ENCODE measurements at places on chromosomes 6 and 20.
A peak's percentile ranks its signal among the peaks of the same experiment; 100 is the strongest.

DNA sequence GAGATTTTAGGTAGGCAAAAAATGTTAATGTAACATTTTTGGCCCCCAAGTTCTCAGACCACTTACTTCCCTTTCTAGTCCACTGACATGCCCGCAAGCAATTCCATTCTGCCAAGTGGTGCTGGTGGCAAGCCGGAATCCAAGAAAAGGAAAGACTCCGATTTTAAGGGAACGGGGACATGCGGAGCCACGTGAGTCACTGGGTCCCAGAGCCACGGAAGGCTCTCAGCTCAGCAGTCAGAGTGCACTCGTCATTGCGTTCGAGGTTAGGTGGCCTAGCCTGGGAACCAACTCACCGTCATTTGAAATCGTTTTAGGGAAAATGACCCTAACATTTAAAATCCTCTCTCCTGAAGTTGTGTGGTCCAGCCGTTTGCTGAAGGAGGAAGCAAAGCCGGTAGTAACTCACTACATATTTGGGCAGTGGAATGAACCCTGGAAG is 711 bp upstream of the SIRT5 start:
- DNase-seq: no peak

DNA sequence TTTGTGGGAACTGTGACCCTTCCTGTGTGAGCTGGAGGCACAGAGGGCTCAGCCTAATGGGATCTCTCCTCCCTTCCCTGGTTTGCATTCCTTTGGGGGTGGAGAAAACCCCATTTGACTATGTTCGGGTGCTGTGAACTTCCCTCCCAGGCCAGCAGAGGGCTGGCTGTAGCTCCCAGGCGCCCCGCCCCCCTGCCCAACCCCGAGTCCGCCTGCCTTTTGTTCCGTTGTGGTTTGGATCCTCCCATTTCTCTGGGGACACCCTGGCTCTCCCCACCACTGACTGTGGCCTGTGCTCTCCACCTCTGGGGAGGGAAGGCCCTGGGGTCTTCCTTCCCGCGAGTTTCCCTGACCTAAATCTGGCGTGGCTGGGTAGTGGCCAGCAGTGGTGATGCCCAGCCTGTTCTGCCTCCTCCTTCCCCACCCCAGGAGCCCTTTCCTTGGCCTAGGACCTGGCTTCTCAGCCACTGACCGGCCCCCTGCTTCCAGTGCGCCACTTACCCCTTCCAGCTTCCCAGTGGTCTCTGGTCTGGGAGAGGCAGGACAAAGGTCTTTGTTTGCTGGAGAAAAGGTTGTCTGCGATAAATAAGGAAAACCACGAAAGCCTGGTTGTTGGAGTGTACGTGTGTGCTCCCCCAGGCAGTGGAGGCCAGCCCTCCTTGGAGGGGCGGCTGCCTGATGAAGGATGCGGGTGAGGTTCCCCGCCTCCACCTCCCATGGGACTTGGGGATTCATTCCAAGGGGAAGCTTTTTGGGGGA is 4.9 kb downstream of the VEGFA start:
- DNase-seq: peak; percentile 20

DNA sequence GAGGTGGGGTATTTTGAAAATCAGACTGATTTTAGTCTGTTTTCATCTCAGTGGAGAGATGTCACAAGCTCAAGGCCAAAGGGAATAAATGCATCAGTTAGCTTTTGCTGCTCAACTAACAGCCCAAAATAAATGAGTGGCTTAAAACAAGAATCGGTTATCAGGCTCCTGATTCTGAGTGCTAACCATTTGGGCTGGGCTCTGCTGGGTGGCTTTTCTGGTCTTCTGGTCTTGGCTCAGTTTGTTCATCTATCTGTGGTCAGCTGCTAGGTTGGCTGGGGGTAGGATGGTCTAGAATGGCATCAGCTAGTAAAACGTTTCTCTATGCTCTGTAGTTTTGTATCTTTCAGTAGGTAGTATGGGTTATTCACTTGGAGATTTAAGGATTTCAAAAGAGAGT is 357.5 kb upstream of the JAG1 start:
- DNase-seq: no peak

DNA sequence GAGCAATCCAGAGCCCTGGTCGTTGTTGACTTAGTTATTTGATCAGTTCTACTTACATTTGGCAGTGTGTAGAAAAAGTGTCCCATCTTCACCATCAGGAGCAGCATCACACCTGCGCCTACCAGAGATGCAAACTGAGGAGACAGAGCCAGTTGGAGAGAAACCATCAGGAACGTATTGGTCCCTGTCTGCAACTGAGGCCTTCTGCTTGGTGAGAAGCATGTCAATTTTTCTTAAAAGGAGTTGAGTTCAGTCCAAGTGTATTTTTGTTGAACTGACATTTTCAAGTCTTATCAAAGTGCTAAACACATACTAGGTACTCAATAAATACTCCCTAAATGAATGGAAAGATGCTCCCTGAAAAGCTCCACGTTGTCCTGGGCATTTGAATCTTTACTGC is 47.9 kb upstream of the SRPK1 start:
- DNase-seq: no peak

GRCh38 chr6:56988145-56988544 is 33.2 kb downstream of the BEND6 start:
- DNase-seq: no peak

- no peak for DNase-seq
These were observed 15.8 kb downstream of the NCOA5 start for GRCh38 chr20:46074006-46074405.

- DNase-seq: no peak
These were observed 41.2 kb upstream of the PDE10A start for GRCh38 chr6:165704045-165704748.

DNA sequence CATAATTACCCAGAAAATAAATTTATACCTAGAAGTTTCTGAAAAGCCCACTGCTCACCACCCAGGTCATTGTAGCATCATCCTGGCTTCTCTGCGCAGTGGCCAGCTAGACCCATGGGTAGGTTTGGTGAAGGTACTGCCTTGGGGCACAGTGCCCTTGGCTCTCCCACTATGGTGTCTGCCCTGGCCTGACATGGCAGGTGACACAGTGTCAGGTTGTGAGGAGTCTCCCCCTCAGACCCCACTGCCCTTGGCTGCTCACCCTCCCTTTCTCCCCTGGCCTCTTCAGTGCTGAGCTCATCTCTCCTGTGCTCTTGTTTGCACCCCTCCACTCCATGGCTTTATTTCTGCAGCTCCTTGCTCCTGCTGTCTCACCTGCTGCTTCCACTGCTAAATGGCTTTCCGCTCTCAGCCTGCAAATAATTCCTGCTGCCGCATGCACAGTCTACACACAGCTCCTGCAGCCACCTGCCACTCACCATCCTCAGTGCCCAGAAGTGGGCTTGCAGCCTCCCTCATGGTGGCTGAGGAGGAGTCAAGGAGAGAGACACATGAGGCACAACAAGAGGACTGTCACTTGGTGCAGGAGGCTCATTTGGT is 313.4 kb upstream of the MOCS1 start:
- no peak for DNase-seq

DNA sequence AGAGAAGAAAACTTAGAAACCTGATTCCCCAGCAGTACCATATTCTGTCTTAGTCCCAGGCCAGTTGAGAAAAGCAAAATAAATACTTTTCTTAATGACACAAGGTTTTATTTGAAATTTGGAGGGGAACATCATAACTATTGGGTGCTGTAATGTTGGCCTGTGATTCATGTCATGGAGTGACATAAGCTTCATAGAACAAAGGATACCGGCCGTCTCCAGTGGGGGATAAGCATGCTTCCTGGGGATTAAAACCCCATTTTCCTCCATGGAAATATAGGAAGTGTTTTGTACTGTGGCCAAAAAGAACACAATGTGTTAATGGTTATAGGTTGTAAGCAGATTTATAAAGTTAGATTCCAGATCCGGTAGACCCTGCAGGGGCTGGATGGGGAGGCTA is 18.0 kb downstream of the MTHFD1L start:
- DNase-seq: no peak

GRCh38 chr6:73644941-73645591 is 8.7 kb downstream of the SLC17A5 start:
- no peak for DNase-seq

- DNase-seq: peak; percentile 5
These were observed 126.9 kb upstream of the UFL1 start for GRCh38 chr6:96394727-96395126.

- DNase-seq: no peak
These were observed 1.9 kb downstream of the NCOA7 start for GRCh38 chr6:125792680-125793079.

DNA sequence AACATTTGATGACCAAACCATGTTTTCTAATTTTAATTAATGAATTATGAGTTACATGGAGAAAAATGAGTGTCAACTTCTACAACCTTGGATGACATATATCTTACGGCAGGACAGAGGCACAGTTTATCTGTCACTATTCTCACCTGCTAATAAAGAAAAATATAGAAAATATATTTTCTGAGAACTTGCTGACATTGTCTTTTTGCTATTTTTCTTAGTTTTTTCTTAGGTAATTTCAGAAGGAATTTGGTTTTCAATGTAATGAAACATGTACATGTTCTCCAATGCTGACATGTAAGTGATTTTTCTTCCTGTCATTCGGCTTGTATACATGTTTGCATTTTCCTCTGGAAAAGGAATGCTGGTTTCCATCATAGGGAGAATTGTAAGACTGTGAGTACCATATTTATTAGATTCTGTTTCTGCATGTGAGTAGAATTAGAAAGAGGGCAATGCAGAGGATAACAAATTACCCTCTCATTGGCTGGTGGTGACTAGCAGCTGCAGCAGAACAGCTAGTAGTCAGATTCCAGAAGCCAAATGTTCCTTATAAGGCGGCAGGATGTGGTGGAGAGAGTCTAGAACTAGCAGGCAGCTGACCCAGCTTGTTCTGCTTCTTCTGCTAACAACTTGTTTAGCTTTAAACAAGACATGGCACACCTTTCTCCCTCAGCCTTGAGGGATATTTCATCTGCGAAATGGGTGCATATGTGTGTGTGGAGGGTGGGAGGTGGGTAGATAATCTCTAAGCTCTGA is 132.8 kb upstream of the SPACA1 start:
- DNase-seq: no peak

GRCh38 chr6:33116841-33117711 is 41.3 kb downstream of the HLA-DPB1 start:
- no peak for DNase-seq

DNA sequence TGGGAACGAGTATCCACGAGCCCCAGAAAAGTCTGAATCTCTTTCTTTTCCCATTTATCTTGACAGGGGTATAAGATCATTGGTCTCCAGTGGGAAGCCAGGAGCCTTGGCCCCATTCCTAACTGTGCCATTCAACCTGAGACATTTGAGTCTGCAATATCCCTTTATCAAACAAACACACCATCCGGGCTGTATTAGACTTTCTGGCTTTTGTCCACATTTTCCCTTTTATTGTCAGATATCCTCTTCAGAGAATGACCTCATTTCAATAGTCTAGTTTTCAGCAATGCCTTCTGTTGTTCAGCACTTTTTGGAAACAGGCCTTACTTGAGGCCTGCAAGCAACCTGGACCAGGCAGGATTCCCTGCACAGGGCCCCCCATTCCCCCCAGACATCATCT is 15.7 kb downstream of the BPIFA1 start:
- peak; percentile 19 for DNase-seq

DNA sequence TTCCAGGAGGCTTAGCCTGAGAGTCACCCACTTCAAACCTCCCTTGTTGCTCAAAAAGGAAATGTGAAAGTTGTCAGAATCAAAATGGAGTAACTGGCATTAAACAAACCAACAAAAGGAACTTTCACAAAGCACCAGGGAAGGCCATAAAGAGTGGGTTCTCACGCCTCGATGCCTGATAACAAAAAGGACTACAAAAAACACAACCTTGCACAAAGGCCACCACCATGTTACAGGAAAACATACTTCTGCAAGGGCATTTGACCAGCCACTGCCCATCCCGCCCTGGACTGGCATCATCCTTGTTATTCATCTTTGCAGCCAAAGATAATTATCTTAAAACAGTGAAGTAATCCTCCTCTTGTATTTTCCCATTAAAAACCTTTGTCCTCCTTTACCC is 34.8 kb downstream of the RNASET2 start:
- DNase-seq: no peak

- DNase-seq: no peak
These were observed 1.7 kb upstream of the HDDC2 start for GRCh38 chr6:125303512-125303854.

GRCh38 chr6:157137501-157137900 is 185.8 kb downstream of the TMEM242 start:
- DNase-seq: no peak

DNA sequence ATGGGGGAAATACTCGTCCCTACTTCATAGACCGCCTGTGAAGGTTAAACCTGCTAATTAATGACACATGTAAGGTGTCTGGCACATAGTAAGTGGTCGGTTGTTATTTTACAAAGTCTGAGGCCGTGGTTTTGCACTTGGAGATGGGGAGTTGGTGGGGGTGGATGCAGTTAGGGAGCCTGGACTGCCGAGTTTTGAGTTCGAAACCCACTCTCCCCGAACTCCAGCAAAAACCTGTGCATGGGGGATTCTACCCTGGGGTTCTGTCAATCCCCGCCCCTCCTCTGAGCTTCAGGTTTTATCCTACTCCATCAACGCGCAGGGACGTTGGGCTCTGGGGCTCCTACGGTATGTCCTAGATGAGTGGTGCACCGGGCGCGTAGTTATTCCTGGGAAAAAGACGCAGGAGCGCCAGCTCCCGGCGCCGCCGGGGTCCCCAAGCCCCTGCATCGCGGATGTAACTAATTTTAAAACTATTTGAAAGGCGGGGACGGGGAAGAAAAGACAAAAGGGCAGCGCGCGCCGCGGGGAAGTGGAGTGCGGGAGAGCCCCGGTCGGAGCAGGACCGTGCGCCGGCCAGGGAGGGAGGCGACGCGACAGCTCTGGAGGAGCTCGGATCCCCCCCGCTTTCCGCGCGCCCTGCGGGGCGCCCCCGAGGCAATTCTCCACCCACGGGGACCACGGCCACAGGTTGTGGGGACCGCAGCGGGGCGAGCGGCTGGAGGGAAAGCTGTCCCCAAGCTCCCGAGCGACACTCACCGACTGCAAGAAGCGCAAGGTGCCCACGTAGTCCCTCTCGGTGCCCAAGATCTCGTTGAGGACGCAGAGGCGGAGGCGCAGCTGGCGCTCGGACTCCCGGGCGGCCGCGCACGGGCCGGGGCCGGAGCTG is 672 bp downstream of the PREX1 start:
- no peak for DNase-seq
